ENCODE measurements at places on chromosomes 7 and 10.

DNA sequence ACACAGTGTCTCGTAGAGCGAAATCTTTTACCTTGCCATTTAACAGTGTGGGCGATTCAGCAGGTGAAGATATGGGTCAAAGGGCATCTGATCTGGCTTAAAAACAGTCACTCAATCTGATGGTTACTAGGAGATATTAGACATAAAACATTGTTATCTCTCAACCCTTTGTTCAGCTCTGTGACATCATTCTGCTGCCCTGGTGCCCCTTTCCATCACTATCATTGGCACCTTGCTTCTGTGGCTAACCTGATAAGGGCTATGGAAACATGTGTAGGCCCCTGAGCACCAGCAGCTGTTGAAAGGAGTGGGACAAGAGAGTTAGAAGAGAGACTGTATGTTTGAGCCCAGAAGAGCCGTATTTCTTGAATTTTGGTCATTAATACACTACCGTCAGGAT is 650.3 kb downstream of the PHTF2 start:
- DNase-seq, result peak; percentile 12

- no peak for DNase-seq
Measured at GRCh38 chr7:127029823-127030222, 222.9 kb downstream of the GRM8 start.

- no peak for DNase-seq
Measured at GRCh38 chr7:75987805-75988567, 6.4 kb downstream of the TMEM120A start.

- DNase-seq, result no peak
Measured at GRCh38 chr7:100472854-100473499, 6.0 kb downstream of the TSC22D4 start.

All from SK-N-DZ (cell line).